Kidney (tissue), 22 donors: ENCODE measurements at places on chromosomes 13 and 19. TPM values are rescaled to one million over a fixed set of nuclear protein-coding genes. Genes with fewer than 3 reads are reported as not detected.

BICRA gene
- 14.7 TPM for total RNA-seq

ZNF329 gene
- total RNA-seq, result 12.5 TPM

UBA52 gene
- total RNA-seq, result 828 TPM

CYP4F22 gene
- 0.09 TPM for total RNA-seq

TLE6 gene
- 3.7 TPM for total RNA-seq

SYNE4 gene
- 7.0 TPM for total RNA-seq

DNA sequence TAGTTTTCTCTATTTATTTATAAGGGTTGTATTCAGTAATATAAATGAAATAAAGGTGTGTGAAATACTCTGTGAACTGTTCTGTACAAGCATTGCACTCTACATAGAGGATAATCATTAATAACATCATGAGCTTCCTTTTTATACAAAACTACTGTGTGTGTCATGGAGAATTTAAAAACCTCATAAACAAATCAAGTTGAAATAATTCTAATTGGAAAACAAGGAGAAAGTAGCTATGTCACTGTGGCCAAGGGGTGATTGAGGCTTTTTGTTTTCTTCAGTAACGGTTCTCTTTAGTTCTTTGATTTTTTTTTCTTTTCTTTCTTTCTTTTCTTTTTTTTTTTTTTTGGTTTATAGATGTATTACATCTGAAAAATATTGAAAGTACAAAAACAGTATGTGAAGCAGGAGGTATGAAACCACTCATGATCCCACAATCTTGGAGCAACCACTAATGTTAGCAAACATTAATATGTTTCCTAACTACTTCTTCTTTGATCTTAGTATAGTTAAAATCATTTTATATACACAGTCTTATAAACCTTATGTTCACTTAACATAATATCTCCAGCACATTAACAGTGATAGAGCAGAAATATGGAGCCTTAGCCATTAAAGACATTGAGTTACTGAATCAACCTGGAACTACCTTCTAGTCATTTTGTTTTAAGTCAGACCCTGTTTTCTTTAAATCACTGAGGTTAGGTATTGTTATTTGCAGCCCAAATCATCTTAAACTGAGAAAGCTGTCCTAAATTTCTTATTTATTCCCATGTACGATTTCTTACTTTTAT lies 45.4 kb downstream of the WDFY2 start:
- H3K36me3 ChIP-seq, result no peaks in the 10 kb centered on the region
- H3K27me3 ChIP-seq, result no peaks in the 10 kb centered on the region
- peaks cover 15% of the 10 kb centered on the region for H3K4me1 ChIP-seq
- H3K27ac ChIP-seq, result no peak overlapping the region
- DNase-seq, result no peak

DNA sequence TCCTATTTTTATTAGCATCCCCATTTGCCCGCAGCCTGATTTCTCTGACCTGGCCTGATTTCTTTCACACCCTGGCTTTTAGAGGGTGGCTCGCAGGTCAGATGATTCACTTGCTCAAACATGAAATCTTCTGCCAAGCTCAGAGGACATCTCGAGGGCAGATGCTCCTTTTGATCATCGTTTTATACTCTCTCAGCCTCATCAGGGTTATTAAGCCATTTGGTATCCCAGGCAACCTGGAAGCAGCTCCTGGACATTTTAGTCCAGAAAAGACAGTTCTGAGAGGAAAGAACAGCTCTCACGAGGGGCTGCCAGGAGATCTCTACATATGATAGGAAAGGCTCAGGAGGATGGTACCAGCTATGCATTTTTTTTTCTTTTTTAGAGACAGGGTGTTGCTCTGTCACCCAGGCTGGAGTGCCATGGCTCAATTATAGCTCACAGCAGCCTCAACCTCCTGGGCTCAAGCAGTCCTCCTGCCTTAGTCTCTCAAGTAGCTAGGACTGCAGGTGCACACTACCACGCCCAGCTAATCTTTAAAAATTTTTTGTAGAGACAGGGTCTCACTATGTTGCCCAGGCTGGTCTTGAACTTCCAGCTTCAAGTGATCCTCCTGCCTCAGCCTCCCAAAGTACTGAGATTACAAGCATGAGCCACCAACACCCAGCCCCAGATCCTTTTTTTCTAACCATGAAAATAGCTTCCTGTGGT lies 165.4 kb downstream of the KATNAL1 start:
- no peak for DNase-seq
- no peaks in the 10 kb centered on the region for H3K27me3 ChIP-seq
- H3K27ac ChIP-seq, result no peak overlapping the region
- peaks cover 5% of the 10 kb centered on the region for H3K4me1 ChIP-seq
- no peaks in the 10 kb centered on the region for H3K36me3 ChIP-seq
- H3K4me3 ChIP-seq, result no peak overlapping the region

GRCh38 chr19:5775668-5776309 lies 8.8 kb downstream of the PRR22 start:
- no peaks in the 10 kb centered on the region for H3K27me3 ChIP-seq
- H3K36me3 ChIP-seq, result no peaks in the 10 kb centered on the region
- H3K27ac ChIP-seq, result no peak overlapping the region

GRCh38 chr13:63700350-63700749 lies 2284.7 kb upstream of the PCDH20 start:
- H3K4me3 ChIP-seq, result no peak overlapping the region
- H3K36me3 ChIP-seq, result no peaks in the 10 kb centered on the region

- no peak overlapping the region for H3K4me3 ChIP-seq
- no peaks in the 10 kb centered on the region for H3K4me1 ChIP-seq
- no peaks in the 10 kb centered on the region for H3K36me3 ChIP-seq
- no peak overlapping the region for H3K27ac ChIP-seq
- DNase-seq, result no peak
- no peaks in the 10 kb centered on the region for H3K27me3 ChIP-seq
Observed at GRCh38 chr19:45920458-45920857, 5.9 kb upstream of the NANOS2 start.

- H3K36me3 ChIP-seq, result no peaks in the 10 kb centered on the region
- H3K27ac ChIP-seq, result no peak overlapping the region
- no peaks in the 10 kb centered on the region for H3K4me1 ChIP-seq
- DNase-seq, result no peak
- H3K27me3 ChIP-seq, result no peaks in the 10 kb centered on the region
- no peak overlapping the region for H3K4me3 ChIP-seq
Observed at GRCh38 chr19:58374200-58374599, 6.6 kb downstream of the ZNF837 start.

- no peak for DNase-seq
- no peaks in the 10 kb centered on the region for H3K4me1 ChIP-seq
- H3K36me3 ChIP-seq, result no peaks in the 10 kb centered on the region
- no peaks in the 10 kb centered on the region for H3K27me3 ChIP-seq
Observed at GRCh38 chr13:109191413-109191812, 562.0 kb downstream of the MYO16 start.

DNA sequence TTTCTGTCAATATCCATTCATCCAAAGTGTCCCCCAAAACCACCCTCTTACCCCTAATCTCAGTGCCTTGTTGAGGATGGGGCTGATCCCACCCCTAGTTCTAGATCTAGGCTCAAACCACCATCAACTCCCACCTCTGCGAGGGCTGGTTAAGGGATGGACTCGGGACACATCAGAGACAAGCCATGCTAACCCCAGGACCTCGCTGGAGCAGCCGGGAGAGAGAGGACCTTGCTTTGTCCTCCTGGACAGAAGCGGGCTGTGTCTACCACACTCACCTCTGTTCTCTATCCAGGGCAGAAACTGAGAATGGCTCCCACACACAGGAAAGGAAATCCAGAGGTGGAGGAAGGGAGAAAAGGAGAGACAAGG lies 90.8 kb upstream of the UQCRFS1 start:
- no peaks in the 10 kb centered on the region for H3K4me1 ChIP-seq
- no peaks in the 10 kb centered on the region for H3K36me3 ChIP-seq
- no peak overlapping the region for H3K27ac ChIP-seq
- no peaks in the 10 kb centered on the region for H3K27me3 ChIP-seq
- DNase-seq, result no peak
- no peak overlapping the region for H3K4me3 ChIP-seq

DNA sequence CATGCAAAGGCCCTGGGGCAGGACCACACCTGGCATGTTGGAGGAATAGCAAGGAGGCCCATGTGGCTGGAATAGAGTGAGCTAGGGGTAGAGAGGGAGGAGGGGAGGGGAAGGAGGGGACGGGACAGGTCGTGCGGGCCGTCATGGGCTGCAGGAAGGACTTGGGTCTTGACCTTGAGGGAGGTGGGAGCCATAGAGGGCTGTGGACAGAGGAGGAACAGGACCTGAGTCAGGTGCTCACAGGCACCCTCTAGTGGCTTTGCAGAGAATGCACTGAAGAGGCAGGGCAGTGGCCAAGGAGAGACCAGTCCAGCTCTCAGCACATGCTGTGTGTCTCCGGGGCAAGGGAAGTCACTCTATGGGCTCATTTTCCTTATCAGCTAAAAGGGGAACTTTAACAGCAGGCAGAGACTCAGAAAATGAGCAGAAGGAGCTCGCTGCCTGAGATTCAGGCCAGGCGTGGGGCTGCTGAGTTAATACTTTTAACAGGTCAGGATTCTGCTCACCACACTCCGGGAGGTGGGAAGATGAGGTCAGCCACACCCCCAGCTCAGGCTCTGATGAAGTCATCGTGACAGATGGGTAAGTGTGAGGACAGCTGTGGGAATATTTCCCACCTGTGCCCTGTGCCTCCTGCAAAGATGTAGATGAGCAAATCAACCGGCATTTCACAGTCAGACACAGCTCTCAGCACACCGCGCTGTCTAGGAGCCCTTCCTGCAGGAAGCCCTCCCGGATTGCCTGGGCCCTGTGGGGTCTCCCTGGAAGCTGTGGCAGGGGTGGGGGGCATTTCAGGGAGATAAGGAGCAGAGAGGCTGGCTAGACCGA lies 6.0 kb upstream of the TNFAIP8L1 start:
- peak; percentile 60 for DNase-seq
- no peak overlapping the region for H3K27ac ChIP-seq
- H3K4me3 ChIP-seq, result no peak overlapping the region
- H3K27me3 ChIP-seq, result no peaks in the 10 kb centered on the region
- H3K4me1 ChIP-seq, result no peaks in the 10 kb centered on the region

GRCh38 chr19:38606131-38606530 lies 11.6 kb downstream of the MAP4K1 start:
- DNase-seq, result no peak
- no peaks in the 10 kb centered on the region for H3K4me1 ChIP-seq
- no peak overlapping the region for H3K4me3 ChIP-seq

DNA sequence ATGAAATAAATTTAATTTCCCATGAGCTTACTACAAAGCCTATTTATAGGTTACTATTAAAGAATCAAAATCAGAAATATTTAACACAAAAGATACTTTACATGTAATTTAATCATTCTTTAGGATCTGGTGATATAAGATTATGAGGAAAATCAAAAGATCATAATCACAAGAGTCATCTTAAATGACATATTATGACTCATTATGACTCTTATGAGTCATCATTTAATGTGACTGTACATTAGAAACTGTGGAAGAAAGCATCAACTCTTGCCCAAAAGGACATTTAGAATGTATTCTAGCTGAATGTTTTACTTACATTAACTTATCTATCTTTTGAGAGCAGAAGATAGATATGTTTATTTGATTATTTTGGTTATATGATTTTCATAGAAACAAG lies 458.6 kb downstream of the DCT start:
- no peak overlapping the region for H3K4me3 ChIP-seq
- DNase-seq, result no peak
- no peaks in the 10 kb centered on the region for H3K4me1 ChIP-seq

GRCh38 chr13:113098162-113098732 lies 7.3 kb upstream of the F7 start:
- no peak overlapping the region for H3K27ac ChIP-seq
- no peak overlapping the region for H3K4me3 ChIP-seq
- H3K36me3 ChIP-seq, result peaks cover 6% of the 10 kb centered on the region
- peaks cover 6% of the 10 kb centered on the region for H3K27me3 ChIP-seq
- DNase-seq, result no peak

GRCh38 chr19:23699521-23699860 lies 12.5 kb upstream of the ZNF675 start:
- H3K4me1 ChIP-seq, result no peaks in the 10 kb centered on the region
- DNase-seq, result peak; percentile 44
- no peaks in the 10 kb centered on the region for H3K27me3 ChIP-seq

GRCh38 chr13:32139251-32139650 lies 107.7 kb downstream of the FRY start:
- no peaks in the 10 kb centered on the region for H3K27me3 ChIP-seq
- no peaks in the 10 kb centered on the region for H3K36me3 ChIP-seq
- no peak for DNase-seq
